K562 (cell line): ENCODE measurements at places on chromosomes 1 and 21. TPM values are rescaled to one million over a fixed set of nuclear protein-coding genes. Genes with fewer than 3 reads are reported as not detected.
A peak's percentile ranks its signal among the peaks of the same experiment; 100 is the strongest.

DNA sequence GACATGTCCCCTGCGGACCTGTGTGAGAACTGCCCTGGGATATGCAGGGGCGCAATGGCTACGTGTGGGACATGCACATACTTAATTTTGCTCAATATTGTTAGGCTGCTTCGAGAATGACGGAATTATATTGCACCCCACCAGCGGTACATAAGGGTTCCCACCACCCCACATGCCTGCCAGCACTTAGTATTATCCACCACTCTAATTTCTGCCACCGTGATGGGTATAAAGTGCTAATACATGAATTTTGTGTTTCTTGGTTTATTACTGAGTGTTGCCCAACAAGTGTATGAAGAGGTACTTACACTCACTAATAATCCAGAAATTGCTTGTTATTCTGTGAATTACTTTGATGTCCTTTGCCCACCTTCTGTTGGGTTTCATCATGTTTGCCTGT, 52.1 kb upstream of the ACOT11 start:
- H3K27me3 ChIP-seq, result peaks cover 45% of the 10 kb centered on the region
- H3K36me3 ChIP-seq, result no peaks in the 10 kb centered on the region
- H3K4me1 ChIP-seq, result peaks cover 6% of the 10 kb centered on the region; the same call in 2 of the 3 replicates
- H3K4me3 ChIP-seq, result no peak overlapping the region
- no peak overlapping the region for H3K27ac ChIP-seq
- no peak for DNase-seq

The CA6 gene
- not detected in 2 replicates for total RNA-seq

DNA sequence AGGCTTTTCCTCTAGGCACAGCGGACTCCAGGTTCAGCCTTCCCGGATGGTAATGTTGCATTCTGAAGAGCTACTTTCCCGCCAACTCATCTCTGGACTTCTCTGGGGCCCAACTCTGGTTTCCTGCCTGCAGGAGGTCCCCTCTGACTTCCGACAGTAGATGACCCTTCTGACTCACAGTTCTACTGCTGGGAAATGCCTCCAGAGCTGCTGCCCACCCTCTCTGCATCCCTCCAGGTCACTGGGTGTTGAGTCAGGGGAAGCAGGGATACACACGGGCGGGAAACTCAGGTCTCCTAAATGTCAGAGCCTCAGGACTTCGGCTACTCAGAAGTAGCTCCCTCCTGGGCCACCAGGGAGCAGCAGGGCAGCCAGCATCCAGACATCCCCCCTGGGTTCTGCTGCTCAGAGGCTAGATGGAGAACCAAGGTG, 2.1 kb upstream of the KIF21B start:
- no peak overlapping the region for H3K4me3 ChIP-seq
- H3K27ac ChIP-seq, result no peak overlapping the region
- DNase-seq, result peak; percentile 69
- peaks cover 2% of the 10 kb centered on the region; the same call in 1 of the 3 replicates for H3K27me3 ChIP-seq
- no peaks in the 10 kb centered on the region for H3K36me3 ChIP-seq
- H3K4me1 ChIP-seq, result peaks cover 57% of the 10 kb centered on the region

The FALEC gene
- 0.51 TPM in 1 of 2 replicates, not detected in the other for total RNA-seq

- H3K4me1 ChIP-seq, result peaks cover 28% of the 10 kb centered on the region
- H3K36me3 ChIP-seq, result no peaks in the 10 kb centered on the region
- no peak overlapping the region for H3K27ac ChIP-seq
- DNase-seq, result no peak
Measured at GRCh38 chr1:207850621-207851407, 60.1 kb downstream of the CD34 start.

- H3K27me3 ChIP-seq, result peaks cover 42% of the 10 kb centered on the region
- no peak overlapping the region for H3K4me3 ChIP-seq
- H3K27ac ChIP-seq, result no peak overlapping the region
- DNase-seq, result no peak
- no peaks in the 10 kb centered on the region for H3K4me1 ChIP-seq
Measured at GRCh38 chr1:229691362-229691761, 65.3 kb downstream of the URB2 start.

DNA sequence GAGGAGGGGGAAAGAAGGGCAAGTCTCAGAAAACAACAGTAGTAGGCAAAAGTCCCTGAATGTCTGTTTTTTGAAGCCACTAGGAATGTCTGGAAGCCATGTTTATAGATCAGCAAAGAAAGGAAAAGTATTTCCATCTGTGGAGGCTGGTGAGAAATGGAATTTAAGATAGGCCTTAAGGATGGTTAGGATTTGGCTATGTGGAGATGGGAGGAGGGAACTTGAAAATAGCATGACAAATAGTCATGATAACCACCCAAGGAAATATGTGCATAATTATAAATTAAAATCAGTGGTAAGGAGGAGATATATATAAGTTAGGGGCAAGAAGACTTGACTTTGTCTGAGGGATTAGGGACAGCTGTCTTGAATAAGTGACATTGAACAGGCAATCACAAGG, 33.8 kb upstream of the FGGY start:
- H3K4me1 ChIP-seq, result no peaks in the 10 kb centered on the region
- no peak overlapping the region for H3K27ac ChIP-seq
- H3K36me3 ChIP-seq, result no peaks in the 10 kb centered on the region
- no peak overlapping the region for H3K4me3 ChIP-seq
